ENCODE measurements at places on chromosomes 5 and 9. TPM values are rescaled to one million over a fixed set of nuclear protein-coding genes. Genes with fewer than 3 reads are reported as not detected.

Gene CTSV
- 6.0 TPM for total RNA-seq

Gene AUH
- total RNA-seq: 21.5 TPM

Gene PTRH1
- 8.9 TPM for total RNA-seq

Gene ATG10
- 8.2 TPM for total RNA-seq

Gene OSTF1
- total RNA-seq: 57.4 TPM

Gene PCDHB6
- total RNA-seq: 0.15 TPM

Gene PCDHA9
- 0.19 TPM for total RNA-seq

GRCh38 chr5:523441-524222, 617 bp downstream of the SLC9A3 start:
- no peak for DNase-seq

DNA sequence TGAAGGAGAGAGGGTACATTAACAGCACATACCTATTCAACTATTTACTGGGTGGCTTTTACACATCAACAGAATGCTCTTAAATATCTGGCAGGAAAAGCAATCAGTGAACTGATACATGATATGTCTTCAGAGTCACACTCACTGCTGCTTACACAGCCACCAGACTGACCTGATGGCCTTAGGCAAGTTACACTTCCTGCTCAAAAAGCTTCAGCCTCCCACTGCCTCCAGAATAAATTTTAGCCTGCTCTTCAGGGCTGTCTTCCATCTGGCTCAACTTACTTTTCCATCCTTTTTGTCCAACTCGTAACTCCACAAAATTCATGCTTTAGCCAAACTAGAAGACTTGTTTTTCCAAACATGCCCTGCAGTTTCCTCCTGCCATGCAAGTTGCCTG, 10.7 kb downstream of the LOX start:
- DNase-seq: no peak

- no peak for DNase-seq
Observed at GRCh38 chr5:83000922-83001321, 76.3 kb downstream of the TMEM167A start.

GRCh38 chr9:68710111-68710471, 5.1 kb downstream of the PIP5K1B start:
- DNase-seq: no peak

- DNase-seq: no peak
Observed at GRCh38 chr9:111948951-111949350, 52.3 kb downstream of the UGCG start.

GRCh38 chr5:3288325-3288724, 307.3 kb upstream of the IRX1 start:
- DNase-seq: no peak
